ENCODE measurements at places on chromosomes 2 and 18.

DNA sequence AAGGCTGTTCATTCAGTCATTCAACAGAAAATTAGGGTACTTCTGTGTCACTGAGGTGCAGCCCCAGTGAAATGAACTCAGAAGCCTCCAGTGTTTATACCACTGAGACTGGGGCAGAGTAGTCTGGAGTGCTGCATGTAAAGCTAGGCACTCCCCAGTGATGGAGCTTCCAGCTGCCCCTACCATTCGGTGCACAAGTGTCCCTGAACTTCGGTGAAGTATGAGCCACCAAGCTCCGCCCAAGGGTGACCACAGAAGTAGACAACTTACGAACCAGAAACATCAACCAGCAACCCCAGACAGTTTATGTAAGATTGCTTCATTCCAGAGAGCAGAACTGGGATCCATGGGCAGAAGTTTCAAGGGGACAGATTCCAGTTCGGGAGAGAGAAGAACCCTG, 70.6 kb upstream of the FOSL2 start:
- no peak for DNase-seq

DNA sequence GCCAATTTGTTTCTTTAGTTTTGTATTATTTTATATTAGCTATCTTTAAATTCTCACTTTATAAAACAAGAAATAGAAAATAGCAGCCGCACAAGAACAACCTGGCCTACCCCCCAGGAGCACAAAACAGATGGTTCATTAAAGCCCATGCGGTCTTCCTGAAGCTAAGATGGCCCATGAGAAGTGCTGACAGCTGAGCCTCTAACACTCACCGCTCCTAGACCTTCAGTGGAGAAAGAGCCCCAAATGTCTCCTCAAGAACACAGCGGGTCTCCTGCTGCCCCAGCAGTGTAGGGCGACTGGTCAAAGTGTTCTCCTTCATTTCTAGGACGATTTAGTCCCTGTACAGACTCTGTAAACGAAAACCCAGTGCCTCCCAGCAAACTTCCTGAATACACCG, 45.1 kb downstream of the LPIN2 start:
- no peak for DNase-seq

GRCh38 chr2:88590998-88591613, 36.2 kb downstream of the EIF2AK3 start:
- DNase-seq = peak; percentile 60

DNA sequence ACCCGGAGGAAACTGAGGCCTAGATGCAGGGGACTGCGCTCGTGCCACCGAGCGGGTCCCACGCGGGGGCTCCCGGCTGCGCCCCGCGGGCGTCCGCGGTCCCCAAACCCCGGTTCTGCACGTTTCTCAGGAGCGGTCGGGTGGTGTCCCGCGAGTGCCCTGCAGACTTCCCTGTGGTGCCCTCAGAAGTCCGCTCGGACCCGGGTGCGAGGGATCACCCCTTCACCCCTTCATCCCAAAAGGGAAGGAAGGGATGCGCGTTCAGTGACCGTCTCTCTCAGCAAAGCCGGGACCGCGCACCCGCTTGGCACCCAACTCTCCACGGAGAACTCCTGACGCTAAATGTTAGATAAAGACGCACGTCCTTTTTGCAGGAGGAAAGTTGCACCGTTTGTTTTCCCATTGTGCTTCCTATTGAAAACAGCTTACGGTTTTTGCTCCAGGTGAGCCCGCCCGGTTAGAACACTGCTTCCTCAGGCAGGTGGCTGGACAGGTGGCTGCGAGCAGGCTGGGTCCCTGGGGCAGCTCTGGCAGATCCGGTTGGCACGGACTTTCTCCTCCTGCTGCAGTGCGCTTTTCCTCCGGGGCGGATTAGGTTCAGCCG, 779 bp downstream of the DGKD start:
- no peak for DNase-seq

DNA sequence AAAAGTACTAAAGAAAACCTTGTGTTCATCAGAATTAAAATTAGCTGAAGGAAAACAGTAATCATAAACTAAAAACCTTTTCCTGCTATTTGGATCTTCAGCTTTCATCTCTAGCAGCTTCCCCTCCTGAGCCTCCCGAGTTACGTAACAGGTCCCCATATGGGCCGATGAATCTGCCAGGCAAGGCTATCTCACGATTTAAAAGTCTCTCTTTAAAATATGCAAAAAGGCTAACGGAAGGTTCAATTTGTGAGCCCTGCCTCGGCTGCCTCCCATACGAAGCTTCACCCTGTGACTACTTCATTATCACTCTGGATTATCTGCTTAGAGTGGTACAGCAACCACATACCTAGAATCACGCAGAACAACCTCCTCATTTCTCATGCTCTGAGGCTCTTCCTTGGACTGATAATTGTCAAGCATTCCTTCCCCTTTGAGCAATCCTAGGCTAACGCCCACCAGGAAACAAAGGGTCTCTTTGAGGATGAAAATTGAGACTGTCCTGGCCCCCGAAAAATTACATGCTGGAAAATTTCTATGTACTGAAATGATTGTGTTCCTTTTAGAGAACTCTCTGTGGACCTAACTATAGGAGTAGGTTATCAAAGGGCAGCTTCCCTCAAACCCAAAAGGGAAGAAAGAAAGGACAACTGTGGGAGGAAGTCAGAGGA, 147.4 kb downstream of the ZEB2 start:
- no peak for DNase-seq

DNA sequence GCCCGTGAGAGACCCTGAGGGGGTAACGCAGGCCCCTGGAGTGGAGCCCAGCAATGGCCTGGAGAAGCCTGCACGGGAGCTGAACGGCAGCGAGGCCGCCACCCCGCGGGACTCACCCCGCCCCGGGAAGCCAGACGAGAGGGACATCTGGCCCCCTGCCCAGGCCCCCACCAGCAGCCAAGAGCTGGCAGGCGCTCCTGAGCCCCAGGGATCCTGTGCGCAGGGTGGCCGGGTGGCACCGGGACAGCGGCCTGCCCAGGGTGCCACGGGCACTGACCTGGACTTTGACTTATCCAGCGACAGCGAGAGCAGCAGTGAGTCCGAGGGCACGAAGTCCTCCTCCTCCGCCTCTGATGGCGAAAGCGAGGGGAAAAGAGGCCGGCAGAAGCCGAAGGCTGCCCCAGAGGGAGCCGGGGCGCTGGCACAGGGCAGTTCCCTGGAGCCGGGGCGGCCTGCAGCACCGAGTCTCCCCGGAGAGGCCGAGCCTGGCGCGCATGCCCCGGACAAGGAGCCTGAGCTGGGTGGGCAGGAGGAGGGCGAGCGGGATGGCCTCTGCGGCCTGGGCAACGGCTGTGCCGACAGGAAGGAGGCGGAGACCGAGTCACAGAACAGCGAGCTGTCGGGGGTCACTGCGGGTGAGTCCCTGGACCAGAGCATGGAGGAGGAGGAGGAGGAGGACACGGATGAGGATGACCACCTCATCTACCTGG, 35.1 kb downstream of the CTDP1 start:
- DNase-seq = no peak

- no peak for DNase-seq
Measured at GRCh38 chr2:85723707-85724360, 29.7 kb downstream of the GNLY start.

All from SHP77 (cell line).